ENCODE measurements at places on chromosomes 2 and 18. TPM values are rescaled to one million over a fixed set of nuclear protein-coding genes. Genes with fewer than 3 reads are reported as not detected.

Gene LIPG
- 37.3 TPM for total RNA-seq

Gene RALBP1
- total RNA-seq = 29.7 TPM

GRCh38 chr2:198811198-198811597 lies 646.5 kb downstream of the SATB2 start:
- no peak overlapping the region for H3K27ac ChIP-seq
- no peaks in the 10 kb centered on the region for H3K4me1 ChIP-seq
- DNase-seq = no peak

- no peak overlapping the region for H3K4me3 ChIP-seq
- no peaks in the 10 kb centered on the region for H3K36me3 ChIP-seq
- no peaks in the 10 kb centered on the region for H3K4me1 ChIP-seq
- DNase-seq = no peak
Measured at GRCh38 chr18:31451625-31452024, 4.1 kb downstream of the DSG3 start.

DNA sequence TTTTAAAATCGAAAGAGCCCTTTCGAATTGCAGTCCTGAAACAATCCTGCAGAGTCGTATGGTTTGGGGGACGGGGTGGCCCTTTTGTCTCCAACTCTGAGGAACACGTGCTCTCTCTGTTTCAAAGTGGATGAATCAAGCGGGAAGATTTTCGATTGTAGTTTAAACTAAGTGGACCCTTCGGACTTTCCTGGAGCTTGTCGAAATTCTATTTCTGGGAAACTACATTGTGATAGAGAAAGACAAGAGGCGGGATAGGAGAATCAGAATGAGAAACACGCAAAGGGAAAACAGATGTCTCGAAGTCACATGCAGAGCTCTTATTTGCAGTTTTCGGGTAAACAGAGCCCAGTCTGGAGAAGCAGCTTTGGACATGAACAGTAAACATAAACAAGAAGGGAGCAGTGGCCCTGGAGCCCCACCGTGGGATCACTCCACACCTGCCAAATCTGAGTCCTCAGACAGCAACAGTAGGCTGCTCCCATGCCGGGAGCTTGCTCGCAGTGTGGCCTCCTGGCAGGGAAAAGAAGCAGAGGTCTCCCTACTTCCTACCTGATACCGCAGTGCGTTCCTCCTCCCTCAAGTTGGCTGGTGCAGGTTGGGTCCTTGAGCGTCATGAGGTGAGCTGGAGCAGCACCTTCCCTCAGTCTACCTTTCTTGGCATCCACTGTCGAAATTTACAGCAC lies 202.4 kb downstream of the SLC4A3 start:
- no peaks in the 10 kb centered on the region for H3K4me1 ChIP-seq
- no peaks in the 10 kb centered on the region for H3K36me3 ChIP-seq
- DNase-seq = no peak

Gene AKAIN1
- total RNA-seq = not detected

- no peak overlapping the region for H3K27ac ChIP-seq
- H3K36me3 ChIP-seq = no peaks in the 10 kb centered on the region
- H3K4me1 ChIP-seq = no peaks in the 10 kb centered on the region
- DNase-seq = peak; percentile 2
- H3K4me3 ChIP-seq = no peak overlapping the region
Measured at GRCh38 chr2:239274391-239275043, 126.3 kb downstream of the HDAC4 start.

Gene ACVR1C
- total RNA-seq = 3.4 TPM

- no peaks in the 10 kb centered on the region for H3K27me3 ChIP-seq
- H3K4me3 ChIP-seq = no peak overlapping the region
- H3K36me3 ChIP-seq = no peaks in the 10 kb centered on the region
- H3K4me1 ChIP-seq = peaks cover 16% of the 10 kb centered on the region
Measured at GRCh38 chr2:173079141-173079540, 3.5 kb downstream of the MAP3K20 start.

Gene TMEM131
- total RNA-seq = 29.7 TPM

DNA sequence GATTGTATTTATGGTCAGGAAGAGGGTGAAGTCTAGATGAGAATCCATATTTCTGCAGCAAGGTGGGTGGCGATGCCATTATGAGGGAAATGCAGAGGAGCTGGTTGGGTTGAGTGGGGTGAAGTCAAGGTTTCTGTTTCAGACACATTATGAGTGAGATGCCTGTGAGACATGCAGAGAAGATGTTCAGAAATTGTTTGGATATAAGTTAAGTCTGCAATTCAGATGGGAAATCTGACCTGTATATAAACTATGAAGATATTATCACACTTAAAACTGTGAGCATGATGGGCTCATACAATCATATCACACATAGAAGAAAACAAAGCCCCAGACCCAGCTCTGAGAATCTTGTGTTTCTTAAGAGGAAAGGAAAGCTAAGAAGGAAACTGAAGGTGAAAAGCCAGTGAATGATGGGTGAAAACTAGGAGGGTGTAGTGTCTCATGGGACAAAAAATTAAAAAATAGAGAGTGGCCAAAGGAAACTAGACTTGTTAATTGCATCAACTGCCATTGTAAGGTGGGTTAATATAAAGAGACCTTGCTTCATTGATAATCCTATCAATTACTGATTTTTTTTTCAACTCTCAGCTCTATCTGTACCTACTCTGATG lies 14.2 kb downstream of the GALNT5 start:
- no peaks in the 10 kb centered on the region for H3K36me3 ChIP-seq
- no peak overlapping the region for H3K27ac ChIP-seq
- no peaks in the 10 kb centered on the region for H3K27me3 ChIP-seq
- H3K4me1 ChIP-seq = no peaks in the 10 kb centered on the region
- no peak overlapping the region for H3K4me3 ChIP-seq

DNA sequence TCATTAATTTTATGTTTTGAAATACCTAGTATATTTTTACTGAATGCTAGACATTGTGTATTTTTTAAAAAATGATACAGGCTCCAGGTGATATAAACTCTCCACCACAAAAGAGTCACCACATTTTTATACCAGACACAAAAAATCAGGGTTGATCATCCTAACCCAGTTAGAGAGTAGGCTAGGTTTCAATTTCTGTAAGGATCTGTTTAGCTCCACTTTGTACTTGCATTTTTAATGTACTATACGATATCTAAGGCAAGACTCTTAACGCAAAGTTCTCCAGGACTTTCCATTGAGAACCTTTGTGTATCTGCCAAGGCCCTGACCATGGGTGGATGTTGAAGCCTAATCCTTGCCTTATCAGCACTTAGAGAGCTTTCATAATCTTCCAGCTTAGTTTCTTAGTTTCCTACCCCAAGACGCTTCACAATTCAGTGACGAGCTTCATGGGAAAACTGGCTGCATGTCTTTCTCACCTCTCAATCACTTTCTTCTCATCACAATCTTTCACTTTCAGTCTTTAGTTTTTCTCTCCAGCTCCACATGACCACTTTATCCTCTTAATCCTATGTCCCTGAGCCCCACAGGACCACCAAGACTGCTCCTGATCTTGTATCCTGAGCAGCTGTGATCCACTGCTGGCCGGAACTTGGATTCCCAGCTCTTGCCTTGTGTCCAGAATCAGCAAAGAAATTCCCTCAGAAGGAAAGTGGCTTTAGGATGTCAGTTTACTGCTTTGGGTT lies 635.8 kb downstream of the RNF144A start:
- DNase-seq = peak; percentile 52
- no peaks in the 10 kb centered on the region for H3K36me3 ChIP-seq
- H3K27ac ChIP-seq = no peak overlapping the region
- H3K27me3 ChIP-seq = no peaks in the 10 kb centered on the region

- H3K36me3 ChIP-seq = no peaks in the 10 kb centered on the region
- H3K27ac ChIP-seq = no peak overlapping the region
- H3K4me1 ChIP-seq = 0 out of 2 replicates have a peak, but pooled peaks cover 4% of the 10 kb centered on the region
- no peak for DNase-seq
Measured at GRCh38 chr2:74921236-74921736, 37.2 kb upstream of the POLE4 start.

- no peak for DNase-seq
- no peaks in the 10 kb centered on the region for H3K36me3 ChIP-seq
- H3K27me3 ChIP-seq = no peaks in the 10 kb centered on the region
- no peak overlapping the region for H3K27ac ChIP-seq
Measured at GRCh38 chr2:237663517-237664110, 36.2 kb downstream of the LRRFIP1 start.

DNA sequence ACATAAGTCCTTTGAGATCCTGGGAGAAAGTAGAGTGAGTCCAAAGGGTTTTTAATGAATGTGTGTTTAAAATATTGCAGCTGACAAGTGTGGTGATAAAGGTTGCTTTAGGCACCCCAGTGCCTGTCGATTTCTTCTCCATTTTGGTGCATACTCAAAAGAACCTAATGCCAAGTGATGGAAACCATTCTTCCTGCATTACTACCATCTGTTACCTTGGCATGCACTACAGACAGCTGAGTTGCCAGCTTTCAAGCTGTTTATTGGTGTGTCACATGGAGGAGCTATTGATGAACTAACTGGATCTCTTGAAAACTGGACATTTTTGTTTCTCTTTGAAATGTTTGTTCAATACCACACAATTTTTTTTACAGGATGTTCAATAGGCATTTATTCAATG lies 350.0 kb downstream of the AKAIN1 start:
- H3K4me1 ChIP-seq = no peaks in the 10 kb centered on the region
- no peak overlapping the region for H3K4me3 ChIP-seq
